ENCODE measurements at places on chromosomes 3 and 15. TPM values are rescaled to one million over a fixed set of nuclear protein-coding genes. Genes with fewer than 3 reads are reported as not detected.

GRCh38 chr15:63501256-63502089, 2.9 kb upstream of the USP3 start:
- DNase-seq: peak; percentile 93

- DNase-seq: peak; percentile 50
Measured at GRCh38 chr15:89802986-89803824, 11.4 kb downstream of the ANPEP start.

VIPR1 gene
- total RNA-seq: 39.8 TPM

GRCh38 chr3:46212101-46212500, 4.0 kb upstream of the CCR1 start:
- DNase-seq: no peak

- DNase-seq: no peak
Measured at GRCh38 chr3:71423151-71423906, 160.2 kb downstream of the FOXP1 start.

GRCh38 chr3:87509401-87509800, 233.0 kb upstream of the POU1F1 start:
- DNase-seq: no peak

PRRT3 gene
- 3.2 TPM for total RNA-seq

DNA sequence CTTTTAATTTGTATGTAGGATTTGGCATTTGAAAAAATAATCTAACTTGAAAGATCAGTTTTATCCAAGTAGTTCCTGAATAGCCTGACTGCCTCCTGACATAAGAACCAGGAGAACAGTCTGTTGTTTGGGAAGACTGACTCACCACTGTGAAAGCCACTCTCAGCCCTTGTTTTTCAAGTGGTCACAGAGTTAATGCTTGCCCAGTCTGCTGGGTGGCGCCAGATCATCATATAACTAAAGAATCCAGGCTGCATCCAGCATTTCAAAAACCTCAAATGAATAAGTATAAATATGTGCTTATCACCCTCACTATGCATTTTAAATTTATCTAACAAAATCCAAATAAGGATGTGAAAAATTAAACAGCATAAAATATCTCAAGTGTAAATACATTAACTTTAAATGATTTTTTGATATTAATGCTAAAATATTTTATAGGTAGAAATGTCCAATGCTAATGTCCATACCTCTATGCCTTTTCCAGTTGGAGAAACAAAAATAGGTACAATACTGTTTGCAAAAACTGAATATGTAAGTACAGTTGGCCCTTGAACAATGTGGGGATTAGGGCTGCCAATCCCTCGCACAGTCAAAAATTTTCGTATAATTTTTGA, 26.9 kb upstream of the ZBBX start:
- DNase-seq: no peak
